Smooth muscle cell of the coronary artery (primary cell): ENCODE measurements at places on chromosomes 6 and 20. TPM values are rescaled to one million over a fixed set of nuclear protein-coding genes. Genes with fewer than 3 reads are reported as not detected.

TREML1 gene
- total RNA-seq: not detected in 2 replicates

IL17F gene
- total RNA-seq: not detected in 2 replicates

CGAS gene
- 1.1 and 3.7 TPM in 2 replicates for total RNA-seq

CTAGE9 gene
- total RNA-seq: not detected in 2 replicates

MTFR2 gene
- total RNA-seq: 0.23 and 1.1 TPM in 2 replicates

SLC35F1 gene
- total RNA-seq: not detected in 2 replicates
